Keratinocyte (primary cell): ENCODE measurements at places on chromosomes 12 and 14. TPM values are rescaled to one million over a fixed set of nuclear protein-coding genes. Genes with fewer than 3 reads are reported as not detected.

DNA sequence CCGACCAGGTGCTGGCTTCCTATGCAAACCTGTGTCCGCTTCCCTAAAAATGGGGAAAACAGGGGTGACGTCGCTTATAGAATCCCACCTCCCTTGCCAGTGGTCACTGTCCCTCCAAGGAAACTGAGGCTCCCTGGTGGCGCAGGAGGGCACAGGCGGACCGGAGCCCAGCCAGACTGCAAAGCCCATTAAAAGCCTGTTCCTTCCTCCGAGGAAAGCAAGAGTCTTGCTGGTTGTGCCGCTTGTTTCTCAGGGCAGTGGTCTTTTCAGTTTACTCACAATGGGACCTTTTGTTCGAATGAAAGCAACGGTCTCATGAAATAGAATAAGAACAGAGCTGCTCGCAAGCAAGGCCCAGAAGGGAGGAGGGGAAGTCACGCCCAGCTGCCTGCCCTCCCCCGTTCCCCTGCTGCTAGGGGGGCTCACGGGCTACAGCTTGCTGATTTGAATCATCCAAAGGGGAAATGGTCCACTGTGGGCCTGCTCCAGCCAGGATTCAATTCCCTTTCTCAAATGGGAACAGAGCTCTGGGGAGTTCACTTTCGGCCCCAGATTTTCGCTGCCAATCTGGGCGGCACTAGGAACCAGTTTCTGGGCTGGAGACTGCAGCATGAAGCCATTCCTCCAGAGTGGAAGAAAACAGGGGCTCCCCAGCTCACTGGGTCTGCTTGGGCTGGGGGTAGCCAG lies 4.6 kb upstream of the SELPLG start:
- DNase-seq: no peak

IAPP gene
- polyA plus RNA-seq: not detected in 3 replicates

GRCh38 chr12:11732023-11732422 lies 82.5 kb downstream of the ETV6 start:
- DNase-seq: no peak

NGB gene
- not detected in 3 replicates for polyA plus RNA-seq

RPS6KL1 gene
- polyA plus RNA-seq: 0.19 to 1.8 TPM (median 0.69 TPM) in 3 replicates

DNA sequence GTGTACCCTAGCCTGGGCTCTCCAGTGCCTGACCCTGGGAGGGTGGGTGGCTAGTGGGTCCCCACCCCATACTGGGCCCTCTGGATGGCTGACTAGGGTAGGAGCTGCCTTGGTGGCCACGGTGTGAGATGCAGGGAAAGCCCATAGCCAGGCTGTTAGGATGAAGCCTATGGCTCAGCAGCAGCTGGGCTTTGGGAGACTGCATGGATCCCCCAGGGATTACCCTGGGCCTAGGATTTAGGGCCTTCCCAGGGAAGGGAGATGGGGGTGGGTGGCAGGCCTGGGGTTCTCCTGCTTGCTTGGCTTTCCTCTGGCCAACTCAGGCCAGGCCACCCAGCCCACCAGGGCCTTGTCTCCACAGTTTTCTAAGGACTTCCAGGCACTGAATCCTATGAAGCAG lies 6.3 kb downstream of the GSTZ1 start:
- no peak for DNase-seq

DNA sequence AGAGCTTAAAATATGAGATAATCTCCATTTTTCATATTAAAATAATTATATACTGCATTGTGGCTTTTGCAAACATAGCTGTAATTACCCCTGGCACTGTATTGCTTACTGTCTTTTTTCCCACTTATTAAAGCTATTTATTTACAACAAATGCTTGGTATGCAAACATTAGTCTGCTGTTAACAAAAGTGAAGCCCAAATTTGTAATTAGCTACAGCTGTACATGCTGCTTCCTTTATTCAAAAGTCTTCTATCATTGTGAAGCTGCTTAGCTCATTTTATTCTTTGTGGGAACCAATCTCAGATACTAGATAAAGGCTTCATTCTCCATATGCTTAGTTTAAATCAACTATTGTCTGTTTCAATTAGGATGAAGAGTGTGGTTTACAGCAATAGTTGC lies 425.8 kb upstream of the FOXG1 start:
- no peak for DNase-seq

PMCH gene
- polyA plus RNA-seq: not detected in 3 replicates

DNA sequence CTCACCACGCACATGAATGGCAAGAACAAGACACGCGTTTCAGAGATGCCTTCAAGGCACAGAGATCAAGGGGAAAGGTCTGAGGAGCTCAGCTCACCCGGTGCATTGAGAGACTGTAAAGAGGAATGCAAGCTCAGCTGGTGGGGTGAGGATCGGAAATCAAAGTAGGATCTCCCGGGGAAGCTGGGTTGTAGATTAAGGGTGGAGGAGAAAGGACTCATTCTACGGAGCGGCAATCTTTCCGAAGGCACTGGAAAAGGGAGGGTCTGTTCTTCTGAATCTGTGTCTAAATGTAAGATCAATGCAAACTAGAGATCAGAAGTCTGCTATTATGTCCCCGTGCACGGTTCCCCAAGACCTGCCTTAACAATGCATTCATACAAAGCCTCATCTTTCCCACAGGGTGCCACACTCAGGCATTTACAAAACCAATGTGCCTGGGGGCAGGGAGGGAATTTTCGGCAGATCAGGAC lies 41.6 kb upstream of the PYGL start:
- no peak for DNase-seq

- no peak for DNase-seq
Observed at GRCh38 chr12:69484428-69484827, 14.2 kb downstream of the FRS2 start.

GRCh38 chr12:114414031-114414865 lies 8.3 kb upstream of the TBX5 start:
- no peak for DNase-seq

GRCh38 chr14:71702786-71703185 lies 229.4 kb upstream of the RGS6 start:
- DNase-seq: no peak

GRCh38 chr14:65423982-65424381 lies 11.5 kb downstream of the FUT8 start:
- no peak for DNase-seq

- no peak for DNase-seq
Observed at GRCh38 chr12:26666286-26666685, 166.7 kb downstream of the ITPR2 start.

DNA sequence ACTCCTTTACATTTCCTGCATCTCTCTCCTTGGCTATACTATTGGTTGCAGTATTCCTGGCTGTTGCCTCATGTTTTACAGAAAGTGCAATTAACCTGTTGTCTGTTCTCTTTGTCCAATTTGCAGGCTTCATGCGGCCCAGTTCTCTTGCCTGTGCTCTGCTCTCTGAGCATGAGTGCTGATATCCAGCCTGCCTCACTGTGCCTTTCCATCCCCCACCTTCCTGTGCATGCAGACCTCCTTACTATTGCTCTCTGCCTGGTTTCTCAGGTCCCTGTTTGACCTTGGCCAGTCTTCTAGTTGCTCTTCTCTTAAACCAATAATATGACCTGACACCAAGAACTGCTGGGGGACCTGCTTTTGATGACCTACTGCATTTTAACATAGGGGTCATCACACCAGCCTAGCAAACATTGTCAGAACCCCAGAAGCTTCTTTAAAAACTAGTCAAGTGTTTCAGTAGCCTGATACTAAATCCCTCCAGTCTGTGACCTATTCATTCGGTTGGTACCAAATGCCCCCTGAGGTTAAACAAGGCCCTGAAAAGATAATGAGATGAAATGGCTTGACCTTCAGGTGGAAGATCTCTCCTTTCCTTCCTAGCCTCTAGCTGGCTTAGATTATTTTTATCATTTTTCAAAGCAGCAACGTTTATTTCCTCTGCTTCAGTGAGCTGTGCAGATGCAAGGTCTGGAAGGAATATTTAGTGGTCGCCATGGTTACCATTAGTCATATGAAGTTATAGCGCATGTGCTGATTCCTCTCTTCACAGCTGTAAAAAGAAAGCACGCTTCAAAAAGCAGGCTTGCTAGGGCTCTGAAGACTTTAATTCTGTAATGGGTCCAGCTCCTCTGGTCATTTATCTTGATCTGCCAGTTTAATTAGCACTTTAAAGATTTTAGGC lies 216.5 kb downstream of the PHLDA1 start:
- peak; percentile 67 for DNase-seq

GRCh38 chr14:65495196-65495595 lies 82.7 kb downstream of the FUT8 start:
- DNase-seq: no peak
